Smooth muscle cell of trachea (primary cell): ENCODE measurements at places on chromosomes 6 and 20. TPM values are rescaled to one million over a fixed set of nuclear protein-coding genes. Genes with fewer than 3 reads are reported as not detected.

The UBD gene
- total RNA-seq, result 0.66 TPM in 1 of 2 replicates, not detected in the other

The WFDC11 gene
- total RNA-seq, result not detected in 2 replicates

The CLPSL1 gene
- total RNA-seq, result not detected in 2 replicates

The GATA5 gene
- total RNA-seq, result not detected in 2 replicates

The DYNLT2 gene
- 0.99 and 1.5 TPM in 2 replicates for total RNA-seq

The ADGRF5 gene
- under 0.01 and 0.15 TPM in 2 replicates for total RNA-seq

The KIF3B gene
- 33.5 and 38.5 TPM in 2 replicates for total RNA-seq

The HLA-DQB2 gene
- not detected in 2 replicates for total RNA-seq

The RCAN2 gene
- 2.2 and 6.3 TPM in 2 replicates for total RNA-seq

The HTR1B gene
- 0.15 and 0.17 TPM in 2 replicates for total RNA-seq

The MATN4 gene
- 0.33 TPM in 1 of 2 replicates, not detected in the other for total RNA-seq

The HSD17B8 gene
- 11.1 and 11.6 TPM in 2 replicates for total RNA-seq

The RFX6 gene
- total RNA-seq, result not detected in 2 replicates
